Skeletal muscle tissue (tissue), 5 donors: ENCODE measurements at places on chromosomes 12 and 14. TPM values are rescaled to one million over a fixed set of nuclear protein-coding genes. Genes with fewer than 3 reads are reported as not detected.

The DEGS2 gene
- 0.52 TPM for total RNA-seq

The NR1H4 gene
- not detected for total RNA-seq

The DEPDC4 gene
- total RNA-seq = 1.0 TPM

The CD163 gene
- 23.0 TPM for total RNA-seq

The RHOJ gene
- 7.3 TPM for total RNA-seq

The MMAB gene
- total RNA-seq = 18.3 TPM

The DHRS2 gene
- total RNA-seq = not detected

The SOCS2 gene
- 13.6 TPM for total RNA-seq

The SOX5 gene
- 6.3 TPM for total RNA-seq

The RPL10L gene
- total RNA-seq = not detected

The ANKRD52 gene
- 6.8 TPM for total RNA-seq

The P2RX2 gene
- total RNA-seq = not detected

The P2RX7 gene
- total RNA-seq = 2.1 TPM

The GPR84 gene
- total RNA-seq = not detected
